ENCODE measurements at places on chromosomes 1 and 21. TPM values are rescaled to one million over a fixed set of nuclear protein-coding genes. Genes with fewer than 3 reads are reported as not detected.

TNFRSF4 gene
- polyA plus RNA-seq = 2.4 TPM

RPL22 gene
- polyA plus RNA-seq = 669 TPM

SETDB1 gene
- polyA plus RNA-seq = 75.3 TPM

TCHH gene
- polyA plus RNA-seq = 0.04 TPM

SIK1 gene
- 5.7 TPM for polyA plus RNA-seq

OLFML3 gene
- 130 TPM for polyA plus RNA-seq

FAM72B gene
- 3.9 TPM for polyA plus RNA-seq

ELK4 gene
- polyA plus RNA-seq = 16.0 TPM

PTPRF gene
- polyA plus RNA-seq = 207 TPM

OR2T11 gene
- polyA plus RNA-seq = not detected

CACNA1S gene
- 0.44 TPM for polyA plus RNA-seq

UBASH3A gene
- not detected for polyA plus RNA-seq

LCE6A gene
- polyA plus RNA-seq = not detected

CADM3 gene
- 0.36 TPM for polyA plus RNA-seq

ARID1A gene
- polyA plus RNA-seq = 95.4 TPM

DYNLT5 gene
- 1.3 TPM for polyA plus RNA-seq

NPR1 gene
- polyA plus RNA-seq = 73.8 TPM

RLF gene
- 29.4 TPM for polyA plus RNA-seq
